Substantia nigra (tissue), 51 donors: ENCODE measurements at places on chromosomes 5 and 9.

DNA sequence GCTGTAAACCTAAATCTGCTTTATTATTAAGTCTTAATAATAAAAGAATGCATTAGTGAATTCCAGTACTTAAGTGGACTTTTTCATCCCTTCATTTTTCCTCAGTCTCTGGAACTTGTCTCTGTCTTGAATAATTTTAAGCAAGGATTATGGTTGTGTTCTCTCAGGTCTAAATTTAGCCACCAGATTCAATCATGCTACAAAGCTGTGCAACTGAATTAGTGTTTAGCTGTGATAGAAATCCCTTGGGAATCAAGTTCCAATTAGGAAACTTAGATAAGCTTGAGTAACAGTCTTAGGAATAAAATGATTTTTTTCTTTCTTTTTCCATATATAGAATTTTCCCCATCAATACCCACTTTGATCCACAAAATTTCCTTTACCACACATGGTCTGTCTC is 104.3 kb downstream of the PLPPR1 start:
- DNase-seq, result no peak

GRCh38 chr5:91357806-91358205 is 25.3 kb downstream of the ARRDC3 start:
- no peak for DNase-seq

DNA sequence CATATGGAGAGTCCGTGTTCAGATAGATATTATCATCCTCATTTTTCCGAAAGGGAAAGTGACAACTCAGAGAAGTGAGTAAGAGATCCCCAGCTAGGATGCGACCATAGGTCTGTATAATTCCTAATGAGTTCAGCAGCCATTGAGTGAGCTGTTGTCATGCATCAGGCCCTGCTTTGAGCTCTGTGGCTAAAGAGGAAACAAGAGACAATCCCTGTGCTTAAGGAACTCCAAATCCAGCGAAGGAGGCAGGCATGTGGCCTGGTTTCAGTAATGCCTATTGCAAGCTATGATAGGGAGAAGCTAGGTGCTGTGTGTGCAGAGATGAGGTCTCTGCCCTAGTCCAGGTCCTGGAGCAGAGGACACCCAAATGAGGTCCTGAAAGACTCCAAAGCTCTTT is 192.8 kb downstream of the ACTL7B start:
- DNase-seq, result no peak

GRCh38 chr5:125476901-125477585 is 730.6 kb upstream of the ZNF608 start:
- DNase-seq, result no peak

DNA sequence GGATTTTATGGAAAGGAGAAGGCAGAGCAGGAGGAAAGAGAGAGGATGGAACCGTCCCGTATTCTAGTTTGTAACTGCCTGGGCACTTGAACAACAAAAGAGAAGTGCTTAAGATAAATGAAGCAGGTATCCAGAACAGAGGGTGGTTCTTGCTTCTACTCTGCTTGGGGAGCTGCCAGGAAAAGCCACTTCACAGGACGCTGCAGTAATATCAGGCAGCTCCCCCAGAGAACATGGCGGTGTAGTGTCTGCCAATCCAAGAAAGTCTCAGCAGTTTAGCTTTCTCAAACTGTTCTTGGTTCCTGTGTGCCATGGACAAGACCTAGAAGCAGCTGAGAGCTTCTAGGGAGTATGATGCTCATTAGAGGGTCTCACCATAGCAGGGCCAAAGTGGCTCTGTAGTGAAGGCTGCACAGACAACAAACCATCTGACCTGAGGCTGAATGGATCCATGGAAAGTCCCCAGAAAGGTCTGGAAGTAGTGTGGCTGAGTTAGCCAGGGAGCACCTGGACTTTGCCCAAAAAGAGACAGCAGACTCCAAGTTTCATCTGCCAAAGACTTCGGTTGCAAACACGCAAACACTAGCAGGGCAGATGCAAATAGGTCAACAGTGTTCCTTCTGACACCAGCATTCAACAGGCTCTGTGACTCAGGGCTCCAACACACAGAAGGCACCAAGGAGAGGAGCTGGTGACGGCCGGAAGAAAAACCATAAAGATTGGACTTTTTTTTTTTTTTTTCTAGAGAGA is 72.2 kb upstream of the TNFSF8 start:
- DNase-seq, result no peak

GRCh38 chr5:160445132-160445531 is 23.5 kb downstream of the PTTG1 start:
- no peak for DNase-seq

GRCh38 chr9:132498531-132499210 is 83.7 kb upstream of the BARHL1 start:
- no peak for DNase-seq

GRCh38 chr5:173564106-173564505 is 52.3 kb downstream of the BOD1 start:
- DNase-seq, result no peak

DNA sequence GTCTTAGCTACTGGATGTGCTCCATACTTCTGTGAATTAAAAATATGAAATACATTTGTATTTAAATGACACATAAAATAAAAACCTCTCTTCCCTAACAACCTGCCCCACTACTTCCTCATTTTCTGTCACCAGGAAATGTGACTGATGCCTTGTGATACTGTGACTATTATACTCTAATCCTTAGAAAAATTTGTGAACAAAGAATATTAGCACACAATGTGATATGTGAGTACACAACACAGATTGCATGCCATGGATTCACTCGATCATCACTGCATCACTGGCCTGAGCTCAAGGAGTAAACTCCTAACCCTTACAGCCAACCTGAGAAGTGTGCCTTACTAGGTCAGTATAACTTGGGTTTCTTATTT is 281.0 kb downstream of the EFNA5 start:
- DNase-seq, result no peak

DNA sequence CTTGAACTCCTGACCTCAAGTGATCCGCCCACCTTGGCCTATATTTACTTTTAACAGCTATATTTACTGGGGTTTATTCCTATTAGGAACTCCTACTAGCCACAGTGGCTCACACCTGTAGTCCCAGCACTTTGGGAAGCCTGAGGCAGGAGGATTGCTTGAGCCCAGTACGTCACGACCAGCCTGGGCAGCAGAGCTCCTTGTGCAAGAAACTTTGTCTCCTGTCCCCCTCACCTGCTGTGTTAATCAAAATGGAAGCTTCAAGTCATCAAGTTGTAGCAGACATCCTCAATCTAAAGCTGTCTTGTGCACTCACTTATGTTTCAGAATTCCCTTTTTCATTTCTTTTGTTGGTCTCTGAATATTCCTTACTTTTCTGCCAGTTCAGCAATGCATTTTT is 15.0 kb upstream of the SPRY4 start:
- no peak for DNase-seq

- DNase-seq, result no peak
Measured at GRCh38 chr9:123820139-123820538, 109.8 kb downstream of the DENND1A start.

GRCh38 chr5:81389025-81389424 is 4.9 kb downstream of the ACOT12 start:
- DNase-seq, result no peak

- no peak for DNase-seq
Measured at GRCh38 chr5:154384480-154385235, 61.1 kb upstream of the SAP30L start.

GRCh38 chr9:136742591-136743391 is at the start of gene LCN10:
Gene LCN10, minus strand, starts transcription at chr9:136742940. Its CDS starts 37 bp downstream, at chr9:136742903.
- no peak for DNase-seq

- no peak for DNase-seq
Measured at GRCh38 chr9:69898714-69899209, 78.1 kb downstream of the CFAP95 start.

- DNase-seq, result no peak
Measured at GRCh38 chr5:142689081-142689480, 3.2 kb upstream of the FGF1 start.

DNA sequence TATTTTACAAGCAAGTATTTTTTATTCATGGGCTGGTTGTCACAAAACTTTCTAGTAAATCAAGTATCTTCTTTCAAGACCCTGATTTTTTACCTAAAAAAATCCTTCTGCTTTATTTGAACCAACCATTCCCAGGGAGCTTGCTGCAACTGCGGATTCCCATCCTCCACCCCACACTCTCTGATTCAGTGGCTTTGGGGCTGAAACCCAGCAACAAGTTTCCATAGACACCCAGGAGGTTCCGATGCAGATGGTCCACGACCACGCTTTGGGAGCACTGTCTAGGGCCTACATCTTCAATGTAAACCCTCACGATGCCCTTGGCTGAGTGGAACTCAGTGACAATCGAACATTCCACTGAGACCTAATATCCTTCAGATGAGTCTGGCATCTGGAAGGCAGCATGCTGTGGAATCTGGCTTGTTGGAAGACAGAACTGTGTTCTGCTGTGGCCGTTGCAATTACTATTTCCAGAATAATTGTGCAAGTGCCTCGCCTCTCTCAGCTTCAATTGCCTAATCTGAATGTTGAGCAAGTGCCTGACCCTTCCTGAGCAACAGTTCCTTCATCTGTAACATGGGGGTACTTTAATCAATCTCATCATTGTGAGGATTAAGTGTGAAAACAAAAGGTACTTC is 105.1 kb downstream of the INSYN2B start:
- no peak for DNase-seq

DNA sequence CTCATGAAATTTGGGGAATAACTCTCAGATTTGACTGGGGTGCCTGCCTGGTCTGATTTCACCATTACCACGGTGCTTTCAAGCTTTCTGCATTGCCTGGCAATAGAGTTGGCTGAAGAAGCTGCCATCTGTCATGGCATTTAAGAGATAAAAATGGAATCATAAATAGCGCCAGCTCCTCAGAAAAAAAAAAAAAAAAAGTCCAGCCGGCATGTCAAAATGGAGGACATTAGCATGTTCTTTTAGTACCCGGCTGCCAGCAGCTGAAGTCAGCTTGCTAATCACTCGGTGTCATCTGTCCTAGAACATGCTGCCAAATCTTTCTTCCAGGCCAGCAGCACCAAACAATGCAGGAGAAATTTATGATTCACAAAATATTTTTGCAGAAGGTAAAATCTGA is 57.7 kb upstream of the CER1 start:
- DNase-seq, result no peak

DNA sequence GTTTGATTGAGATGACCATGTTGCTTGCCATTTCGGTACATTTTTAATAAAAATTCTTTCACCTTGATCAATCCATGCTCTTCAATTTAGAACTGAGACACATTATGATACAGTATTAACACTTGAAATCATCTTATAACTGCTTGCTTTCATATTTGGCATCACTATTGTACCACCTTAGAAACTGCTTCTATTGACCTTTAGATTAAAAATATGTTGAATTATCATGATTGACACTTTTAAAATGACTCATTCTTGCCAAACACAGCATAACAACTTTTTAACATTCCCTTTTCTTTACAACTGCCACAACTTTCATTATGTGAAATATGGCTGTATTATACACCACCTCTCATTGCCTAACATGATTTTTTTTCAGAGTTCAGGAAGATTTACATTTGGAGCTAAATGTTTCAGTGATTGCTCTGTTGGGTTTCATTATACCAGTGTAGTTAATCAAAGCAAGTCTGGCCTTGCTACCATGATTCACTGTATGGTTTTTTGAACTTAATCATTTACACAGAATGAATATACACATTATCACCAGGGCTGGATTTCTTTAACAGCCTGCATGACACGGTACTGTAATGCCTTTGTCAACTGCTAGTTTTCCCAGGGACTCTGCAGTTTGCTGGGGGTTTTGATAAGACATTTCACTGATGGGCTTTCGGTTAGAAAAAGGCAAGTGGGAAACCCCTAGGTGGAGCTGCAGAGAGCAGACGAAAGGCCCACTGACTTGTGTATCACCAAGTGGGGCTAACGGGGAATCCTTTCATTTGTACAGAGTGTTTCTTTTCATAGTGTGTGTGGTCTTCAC is 93.6 kb upstream of the TLE4 start:
- DNase-seq, result peak; percentile 47

DNA sequence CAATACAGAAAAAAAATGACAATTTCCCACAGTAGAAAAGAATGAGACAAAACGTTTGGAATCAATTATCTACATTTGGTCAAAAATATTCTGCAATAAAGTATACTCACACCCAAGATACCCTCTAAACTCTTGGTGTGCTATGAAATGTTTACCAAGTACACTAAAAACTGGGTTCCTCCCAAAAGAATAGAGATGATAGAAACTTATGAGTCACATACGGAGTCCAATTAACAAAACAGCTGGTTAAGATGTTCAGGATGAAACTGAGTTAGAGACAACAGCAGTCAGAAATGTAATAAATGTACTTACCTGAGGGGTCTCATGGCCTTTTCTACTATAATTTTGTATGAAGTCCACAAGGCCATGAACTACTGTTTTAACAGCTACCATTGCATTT is 25.7 kb downstream of the RC3H2 start:
- DNase-seq, result no peak

DNA sequence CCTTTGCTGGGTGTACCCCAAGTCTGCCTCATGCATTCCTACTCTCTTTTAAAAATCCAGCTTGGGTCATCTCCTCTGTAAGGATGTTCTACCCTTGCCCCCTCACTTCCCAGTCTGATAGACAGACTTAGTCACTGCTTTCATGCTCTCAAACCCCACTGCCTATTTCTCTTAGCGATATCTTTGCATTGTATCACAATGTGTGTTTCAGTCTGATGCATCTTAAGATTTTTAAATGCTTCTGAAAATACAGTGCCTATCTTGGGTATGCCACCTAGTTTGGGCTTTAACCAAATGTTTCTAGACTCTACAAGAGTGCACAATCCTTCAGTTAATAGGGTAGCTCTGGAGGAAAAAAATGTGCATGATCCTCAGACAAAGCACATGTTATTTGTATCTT is 97.8 kb downstream of the SNX18 start:
- DNase-seq, result no peak

- DNase-seq, result no peak
Measured at GRCh38 chr9:21672761-21673160, 129.7 kb upstream of the MTAP start.

DNA sequence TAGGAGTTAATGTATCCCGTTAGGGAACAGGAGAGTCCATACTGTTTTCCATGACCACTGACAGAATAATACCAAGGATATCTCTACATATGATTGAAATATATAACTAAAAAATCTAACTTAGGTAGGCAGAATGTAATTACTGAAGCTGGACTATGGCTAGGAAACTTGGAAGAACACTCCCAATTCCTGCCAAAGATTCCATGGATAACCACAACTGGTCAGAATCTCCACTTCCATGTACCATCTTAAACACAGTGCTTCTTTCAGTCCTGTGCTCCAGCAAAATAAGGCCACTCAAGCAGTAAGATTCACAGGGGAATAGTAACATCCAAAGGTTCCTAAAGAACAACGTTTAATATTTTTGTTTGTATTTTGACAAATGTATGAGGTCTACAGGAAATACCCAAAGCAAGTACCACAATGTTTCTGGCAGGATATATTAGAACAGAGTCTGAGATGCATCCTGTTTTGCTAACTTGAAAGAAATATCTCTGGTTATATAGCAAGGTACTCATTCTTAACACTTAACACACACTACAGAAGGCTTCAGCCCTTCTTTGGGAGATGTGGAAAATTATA is 295.0 kb downstream of the ADAMTS6 start:
- no peak for DNase-seq
